Epithelial cell of esophagus (primary cell): ENCODE measurements at places on chromosomes 1 and 21.

DNA sequence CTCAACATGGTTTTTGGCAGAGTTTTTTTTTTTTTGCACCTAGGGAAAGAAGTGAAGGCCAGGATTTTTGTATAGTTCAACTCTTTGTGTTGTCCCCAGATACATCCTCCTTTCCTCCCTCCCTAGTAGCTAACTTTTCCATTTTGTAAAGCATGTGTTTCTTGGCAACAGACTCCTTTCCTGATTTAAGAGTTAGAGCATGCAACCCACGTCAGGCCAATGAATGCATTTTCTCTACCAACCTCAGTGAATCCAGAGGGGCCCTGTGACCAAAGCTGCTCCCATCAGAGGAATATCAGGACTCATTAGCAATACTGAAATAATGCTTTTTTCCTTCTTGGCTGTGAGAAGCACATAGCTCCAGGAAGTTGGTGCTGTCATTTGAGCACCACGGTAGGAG lies 287.2 kb downstream of the LMO4 start:
- DNase-seq: no peak

DNA sequence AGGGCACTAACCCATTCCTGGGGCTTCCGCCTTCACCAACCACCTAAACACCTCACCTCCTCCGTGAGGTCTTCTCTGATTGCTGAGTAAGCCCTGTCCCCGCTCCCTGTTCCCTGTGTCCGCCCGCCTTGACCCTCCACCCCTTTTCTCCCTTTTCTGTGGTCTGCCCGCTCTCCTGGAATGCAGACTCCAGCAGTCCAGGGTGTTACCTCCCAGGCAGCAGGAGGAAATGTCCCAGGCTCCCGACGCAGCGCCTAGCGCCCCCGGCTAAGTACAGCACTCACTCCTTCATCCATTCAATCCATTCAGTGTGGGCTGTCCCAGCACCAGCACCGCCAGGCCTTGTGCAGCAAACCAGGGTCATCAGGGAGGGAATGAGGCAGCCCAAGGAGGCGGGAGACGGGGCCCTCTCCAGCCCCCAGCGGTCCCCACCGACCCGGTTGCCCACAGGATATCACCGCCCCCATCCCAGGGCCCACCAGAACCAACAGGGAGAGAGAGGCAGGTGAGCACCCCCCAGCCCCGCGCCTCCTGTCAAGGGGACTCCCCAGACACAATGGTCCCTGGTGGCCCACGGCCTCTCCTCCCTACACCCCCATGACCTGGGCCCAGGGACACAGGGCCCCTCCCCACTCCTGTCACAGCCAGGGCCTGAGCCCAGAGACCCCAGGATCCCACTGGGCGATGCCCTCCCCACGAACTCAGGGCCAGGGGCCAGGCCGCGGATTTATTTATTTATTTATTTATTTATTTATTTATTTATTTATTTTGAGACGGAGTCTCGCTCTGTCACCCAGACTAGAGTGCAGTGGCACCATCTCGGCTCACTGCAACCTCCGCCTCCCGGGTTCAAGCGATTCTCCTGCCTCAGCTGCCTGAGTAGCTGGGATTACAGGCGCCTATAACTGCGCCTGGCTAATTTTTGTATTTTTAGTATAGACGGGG lies 10.2 kb downstream of the TNFRSF14 start:
- DNase-seq: no peak

DNA sequence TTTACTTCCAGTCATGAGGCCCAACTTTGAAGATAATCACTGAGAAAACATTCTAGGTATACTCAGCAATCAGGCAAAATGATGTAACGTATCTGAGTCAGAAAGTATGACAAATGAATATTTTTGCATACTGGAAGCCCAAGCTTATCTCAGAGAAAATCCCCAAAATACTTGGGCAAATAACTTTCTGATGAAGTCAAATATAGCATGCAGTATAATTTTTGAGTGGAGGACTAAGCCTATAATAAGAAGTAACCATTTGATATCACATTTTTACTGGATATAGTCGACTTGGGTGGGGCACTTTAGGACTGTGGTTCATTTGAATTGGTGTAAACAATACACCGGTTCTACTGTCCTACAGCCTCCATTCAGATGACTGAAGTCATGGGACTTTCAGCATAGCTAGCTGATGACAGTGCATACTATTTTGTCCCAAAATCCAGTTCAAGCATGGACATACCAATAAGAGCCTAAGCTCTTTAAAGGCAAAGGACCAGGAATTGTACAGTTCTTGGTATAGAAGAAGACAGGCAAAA lies 2.3 kb upstream of the GADD45A start:
- DNase-seq: peak; percentile 95

- no peak for DNase-seq
These were observed 22.9 kb upstream of the LAMC1 start for GRCh38 chr1:183000167-183000962.

DNA sequence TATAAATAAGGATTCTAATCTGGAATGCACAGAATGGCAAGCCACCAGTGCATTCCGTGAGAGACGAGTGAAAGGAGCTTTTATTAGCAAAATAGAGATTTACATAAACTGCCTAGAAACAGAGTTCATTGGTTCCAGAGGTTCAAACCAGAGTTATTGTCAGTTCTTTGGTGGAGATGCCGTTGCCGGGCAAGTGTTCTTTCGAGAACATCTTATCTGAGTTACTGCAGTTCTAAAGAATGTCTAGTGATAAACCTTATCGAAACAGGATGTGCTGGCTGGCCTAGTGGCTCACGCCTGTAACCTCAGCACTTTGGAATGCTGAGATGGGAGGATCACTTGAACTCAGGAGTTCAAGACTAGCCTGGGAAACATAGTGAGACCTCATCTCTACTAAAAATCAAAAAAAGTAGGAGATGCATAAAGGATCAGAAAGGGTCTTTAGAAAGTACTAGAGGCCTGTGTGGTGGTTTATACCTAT lies 19.9 kb upstream of the EVI5 start:
- peak; percentile 95 for DNase-seq

- peak; percentile 69 for DNase-seq
These were observed 1.9 kb upstream of the TPM3 start for GRCh38 chr1:154193821-154194220.
